Liver (tissue), 10 donors: ENCODE measurements at places on chromosomes 3 and 15. TPM values are rescaled to one million over a fixed set of nuclear protein-coding genes. Genes with fewer than 3 reads are reported as not detected.

The GOLGA6L7 gene
- total RNA-seq, result not detected

The RPUSD3 gene
- 14.4 TPM for total RNA-seq

The IFT80 gene
- total RNA-seq, result 15.7 TPM

The IQCF5 gene
- not detected for total RNA-seq

The GUCA1C gene
- not detected for total RNA-seq

The MAN2A2 gene
- 73.9 TPM for total RNA-seq

The SCN11A gene
- 0.14 TPM for total RNA-seq

The FRMD4B gene
- total RNA-seq, result 22.6 TPM

The CMTM8 gene
- total RNA-seq, result 4.3 TPM

The GRK7 gene
- not detected for total RNA-seq

The SIDT1 gene
- 2.2 TPM for total RNA-seq

The TLR9 gene
- not detected for total RNA-seq

The CAPN3 gene
- total RNA-seq, result 6.1 TPM
